Caudate nucleus (tissue), 63 donors: ENCODE measurements at places on chromosomes 13 and 19.
A peak's percentile ranks its signal among the peaks of the same experiment; 100 is the strongest.

DNA sequence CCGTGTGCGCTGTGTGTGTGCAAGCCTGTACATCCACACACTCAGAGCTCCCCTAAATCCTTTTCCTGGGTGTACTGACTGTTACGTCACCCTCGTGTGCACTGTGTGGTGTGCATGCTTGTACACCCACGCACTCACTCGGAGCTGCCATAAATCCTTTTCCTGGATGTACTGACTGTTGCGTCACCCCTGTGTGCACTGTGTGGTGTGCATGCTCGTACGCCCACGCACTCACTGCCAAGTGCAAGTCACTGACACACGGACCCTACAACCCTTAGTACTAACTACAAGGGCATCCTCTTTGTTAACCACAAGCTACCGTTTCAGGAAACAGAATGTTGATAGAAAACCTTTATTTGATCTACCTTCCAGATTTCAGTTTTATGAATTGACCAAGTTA lies 983.4 kb downstream of the EFNB2 start:
- no peak for DNase-seq

DNA sequence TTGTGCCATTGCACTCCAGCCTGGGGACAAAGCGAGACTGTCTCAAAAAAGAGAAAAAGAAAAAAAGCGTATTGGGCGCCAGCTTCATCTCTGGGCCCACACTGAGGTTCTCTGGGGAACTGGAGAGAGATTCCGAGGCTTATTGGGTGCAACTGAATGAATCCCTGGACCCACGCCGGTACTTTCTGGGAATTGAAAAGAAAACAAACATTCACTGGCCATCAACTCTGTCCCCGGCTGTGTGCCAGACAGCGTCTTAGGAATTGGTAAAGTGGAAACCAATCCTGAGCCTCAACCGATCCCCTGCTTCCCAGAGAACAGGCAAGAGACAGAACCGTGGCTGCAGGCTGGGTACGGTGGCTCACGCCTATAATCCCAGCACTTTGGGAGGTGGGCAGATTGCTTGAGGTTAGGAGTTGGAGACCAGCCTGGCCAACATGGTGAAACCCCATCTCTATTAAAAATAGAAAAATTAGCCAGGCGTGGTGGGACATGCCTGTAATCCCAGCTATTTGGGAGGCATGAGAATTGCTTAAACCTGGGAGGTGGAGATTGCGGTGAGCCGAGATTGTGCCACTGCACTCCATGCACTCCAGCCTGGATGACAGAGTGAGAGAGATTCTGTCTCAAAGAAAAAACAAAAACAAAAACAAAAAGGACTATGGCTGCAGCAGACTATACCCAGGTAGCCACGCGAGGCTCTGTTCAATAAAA lies 8.6 kb downstream of the ANO8 start:
- peak; percentile 37 for DNase-seq

DNA sequence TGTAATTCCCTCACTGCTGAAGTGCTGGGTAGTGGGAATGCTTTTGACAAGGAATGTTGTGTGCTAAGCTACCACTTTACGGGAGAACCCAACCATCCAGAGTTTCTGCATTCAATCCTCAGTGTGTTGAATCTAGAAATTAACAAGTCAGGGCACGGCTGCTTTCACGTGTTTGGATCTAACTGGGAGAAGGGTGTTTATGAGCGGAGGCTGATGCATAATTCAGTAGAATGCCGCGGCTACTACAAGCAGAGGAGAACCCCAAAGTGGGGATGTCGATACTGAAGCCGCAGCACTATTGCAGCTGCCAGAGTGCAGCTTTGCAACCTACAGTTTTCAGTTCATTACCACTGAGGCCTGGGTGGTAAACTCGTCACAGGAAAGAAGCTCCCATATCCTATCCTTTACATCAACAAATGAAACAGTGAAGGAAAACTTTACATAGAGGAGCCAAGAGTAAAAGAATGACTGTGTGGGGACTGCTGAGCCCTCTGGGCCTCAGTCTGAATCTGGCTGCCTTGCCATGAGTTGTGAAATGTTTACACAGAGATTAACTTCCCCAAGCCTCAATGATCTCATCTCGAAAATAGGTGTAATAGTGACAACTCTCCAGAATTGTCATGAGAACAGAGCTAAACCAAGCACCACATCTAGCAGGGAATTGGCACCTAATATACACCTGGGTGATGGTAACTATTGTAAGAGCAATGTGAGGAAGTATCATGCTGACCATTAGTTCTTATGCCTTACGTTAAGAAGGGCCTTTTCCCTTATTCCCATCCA lies 531.7 kb downstream of the MYO16 start:
- no peak for DNase-seq

DNA sequence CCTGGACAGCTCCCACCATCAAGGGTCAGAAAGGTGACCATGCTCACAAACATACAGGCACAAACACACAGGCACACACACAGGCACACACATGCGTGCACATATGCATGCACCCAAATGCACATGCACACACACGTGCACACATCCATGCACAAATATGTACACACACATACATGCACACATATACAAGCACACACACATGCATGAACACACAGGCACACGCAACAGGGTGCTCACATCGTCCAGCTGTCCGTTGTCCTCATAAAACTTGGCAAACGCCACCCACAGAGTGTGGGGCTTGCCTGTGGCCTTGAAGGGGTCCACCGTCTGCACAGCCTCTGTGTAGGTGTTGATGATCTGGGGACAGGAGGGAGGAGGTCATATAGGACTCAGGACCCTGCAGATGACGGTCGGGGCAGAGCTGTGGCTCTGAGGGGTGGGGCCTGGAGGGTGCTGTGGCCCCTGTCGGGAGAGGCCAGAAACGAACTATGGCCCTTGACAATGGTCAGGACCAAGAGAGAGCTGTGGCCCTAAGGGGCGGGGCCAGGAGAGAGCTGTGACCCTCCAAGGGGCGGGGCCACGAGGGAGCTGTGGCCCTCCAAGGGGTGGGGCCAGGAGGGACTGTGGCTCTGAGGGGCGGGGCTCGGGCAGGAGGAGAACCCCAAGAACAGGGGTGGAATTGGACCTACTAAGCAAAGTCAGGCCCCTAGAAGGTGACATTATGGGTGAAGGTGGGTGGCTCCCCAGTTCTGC lies 6.2 kb downstream of the XAB2 start:
- DNase-seq = no peak

- DNase-seq = no peak
These were observed 82.2 kb downstream of the LACC1 start for GRCh38 chr13:43961909-43962308.

- DNase-seq = peak; percentile 19
These were observed 2.0 kb downstream of the ZBTB7A start for GRCh38 chr19:4064496-4065260.

DNA sequence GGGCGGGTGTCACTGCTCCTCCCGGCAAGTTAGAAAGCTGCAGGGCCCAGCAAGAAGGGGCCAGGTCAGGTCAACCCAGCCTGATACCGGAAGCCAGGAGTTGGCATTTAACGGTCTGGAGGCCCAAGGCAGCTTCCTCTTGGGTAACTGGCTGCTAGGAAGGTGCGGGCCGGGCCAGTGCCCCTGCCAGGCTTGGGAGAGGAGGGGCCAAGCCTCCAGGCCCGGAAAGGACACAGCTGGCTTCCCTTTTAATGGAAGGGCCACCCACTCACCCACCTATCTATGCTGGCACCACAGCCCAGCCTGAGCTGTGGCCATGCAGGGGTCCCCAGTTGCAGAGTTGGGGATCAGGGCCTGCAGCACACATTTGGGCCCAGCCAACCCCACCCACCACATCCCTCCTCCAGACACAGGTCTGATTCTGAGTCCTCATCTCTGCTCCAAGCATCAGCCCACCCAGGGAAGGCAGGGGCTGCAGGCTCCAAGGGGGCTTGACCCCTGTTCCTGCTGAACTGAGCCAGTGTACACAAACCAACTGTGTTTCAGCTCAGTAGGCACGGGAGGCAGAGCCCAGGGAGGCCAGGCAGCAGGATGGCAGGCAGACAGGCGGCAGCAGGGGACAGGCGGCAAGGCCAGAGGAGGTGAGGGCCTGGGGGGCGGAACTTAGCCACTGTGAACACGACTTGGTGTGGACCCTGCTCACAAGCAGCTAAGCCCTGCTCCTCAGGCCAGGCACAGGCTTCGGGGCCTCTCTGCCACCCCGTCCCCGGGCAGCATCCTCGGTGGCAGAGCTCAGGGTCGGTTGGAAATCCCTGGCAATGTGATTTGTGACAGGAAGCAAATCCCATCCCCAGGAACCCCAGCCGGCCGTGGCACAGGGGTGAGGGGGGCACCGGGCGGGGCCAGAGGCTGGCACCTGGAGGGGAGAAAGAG lies 40.8 kb downstream of the ZSWIM4 start:
- no peak for DNase-seq

DNA sequence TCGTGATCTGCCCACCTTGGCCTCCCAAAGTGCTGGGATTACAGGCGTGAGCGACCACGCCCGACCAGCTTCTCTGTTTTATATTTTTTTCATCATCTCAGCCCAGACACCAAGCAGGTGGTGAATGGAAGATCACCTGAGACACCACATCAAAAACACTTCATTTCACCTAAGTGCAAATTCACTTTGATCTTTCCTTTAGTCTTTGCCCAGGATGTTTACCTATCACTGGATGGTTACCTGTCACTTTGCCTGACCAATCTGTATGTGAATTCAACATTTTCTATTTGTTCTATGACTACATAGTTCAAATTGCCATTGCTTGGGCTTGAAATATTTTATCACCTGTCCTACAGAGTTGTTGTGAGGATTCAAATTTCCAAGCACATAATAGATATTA lies 65.7 kb downstream of the PAN3 start:
- DNase-seq = no peak

GRCh38 chr19:23070353-23071146 lies 46.3 kb upstream of the ZNF730 start:
- no peak for DNase-seq

- DNase-seq = no peak
These were observed 62.6 kb downstream of the LACC1 start for GRCh38 chr13:43942286-43942685.

GRCh38 chr13:66855131-66855530 lies 375.0 kb downstream of the PCDH9 start:
- no peak for DNase-seq

GRCh38 chr19:9644472-9644871 lies 23.4 kb upstream of the ZNF561 start:
- DNase-seq = no peak

GRCh38 chr19:16133818-16134217 lies 9.7 kb upstream of the HSH2D start:
- no peak for DNase-seq
